Psoas muscle (tissue), 8 donors: ENCODE measurements at places on chromosomes 4 and X. TPM values are rescaled to one million over a fixed set of nuclear protein-coding genes. Genes with fewer than 3 reads are reported as not detected.

Gene OCIAD1
- 160 TPM for total RNA-seq

DNA sequence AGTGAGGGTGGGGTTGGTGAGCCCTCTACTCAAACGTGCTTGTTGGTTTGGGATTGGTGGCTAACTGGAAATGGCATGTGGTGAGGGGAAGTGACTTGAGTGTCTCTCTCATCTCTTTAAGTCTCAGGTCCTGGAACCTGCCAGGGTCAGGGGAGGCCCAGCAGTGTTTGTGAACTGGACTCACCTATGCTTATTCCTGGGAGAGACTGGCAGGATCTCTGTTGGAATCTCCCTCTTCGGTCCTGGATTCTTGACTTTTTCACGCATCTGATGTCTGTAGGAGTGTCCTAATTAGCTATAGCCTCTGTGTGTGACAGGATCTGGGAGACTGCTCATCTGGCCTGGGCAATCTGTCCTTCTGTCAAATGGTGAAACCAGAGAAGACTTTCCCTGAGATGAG is 7.2 kb upstream of the EFNB1 start:
- DNase-seq = no peak
- no peak overlapping the region for H3K27ac ChIP-seq
- H3K4me1 ChIP-seq = no peaks in the 10 kb centered on the region
- H3K36me3 ChIP-seq = no peaks in the 10 kb centered on the region

- no peaks in the 10 kb centered on the region for H3K36me3 ChIP-seq
- no peak overlapping the region for H3K27ac ChIP-seq
- H3K4me1 ChIP-seq = no peaks in the 10 kb centered on the region
- no peak overlapping the region for H3K4me3 ChIP-seq
- peaks cover 11% of the 10 kb centered on the region for H3K27me3 ChIP-seq
- DNase-seq = no peak
These were observed 32.0 kb upstream of the USP51 start for GRCh38 chrX:55521687-55522086.

- no peaks in the 10 kb centered on the region for H3K36me3 ChIP-seq
- no peaks in the 10 kb centered on the region for H3K27me3 ChIP-seq
- H3K27ac ChIP-seq = no peak overlapping the region
- DNase-seq = no peak
These were observed 3.7 kb upstream of the GUF1 start for GRCh38 chr4:44674471-44674870.

Gene GK2
- total RNA-seq = not detected

Gene KIF4A
- total RNA-seq = 0.07 TPM

Gene WDR13
- total RNA-seq = 155 TPM

DNA sequence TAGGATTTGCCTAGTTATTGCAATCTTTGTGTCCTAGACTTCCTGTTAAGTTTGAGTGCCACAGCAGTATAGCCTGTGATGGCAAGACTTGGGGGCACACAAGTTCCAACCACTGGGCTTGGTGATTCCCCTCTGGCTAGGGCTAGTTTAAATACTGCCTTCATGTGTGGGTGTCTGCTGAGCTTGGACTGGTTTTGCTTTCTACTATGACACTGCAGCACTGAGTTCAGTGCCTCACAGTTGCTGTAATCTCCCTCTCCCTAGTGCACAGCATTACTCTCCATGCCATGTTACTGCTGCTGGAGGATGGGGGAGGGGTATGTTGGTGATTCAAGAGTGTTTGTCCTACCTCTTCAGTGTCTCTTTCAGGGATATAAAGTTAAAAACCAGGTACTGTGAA is 379.6 kb downstream of the IL15 start:
- no peaks in the 10 kb centered on the region for H3K27me3 ChIP-seq
- no peak for DNase-seq
- no peak overlapping the region for H3K27ac ChIP-seq
- no peaks in the 10 kb centered on the region for H3K36me3 ChIP-seq

DNA sequence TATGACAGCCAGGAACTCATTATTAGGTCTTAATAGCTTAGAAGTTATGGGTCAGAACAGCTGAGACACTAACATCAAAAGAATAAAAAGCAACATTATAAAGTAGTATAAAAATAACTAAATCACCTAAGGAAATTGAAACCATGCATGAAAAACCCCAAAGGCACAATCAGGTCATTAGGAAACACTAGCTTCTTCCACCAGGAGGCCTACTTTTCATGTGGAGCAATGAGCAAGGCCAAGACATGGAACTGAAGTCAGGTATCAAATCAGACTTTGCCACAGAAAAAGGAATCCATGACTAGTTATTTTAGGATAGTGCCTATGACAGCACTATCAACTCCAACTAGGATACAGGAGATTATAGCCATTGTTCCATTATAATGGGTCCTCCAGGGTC is 7.9 kb downstream of the HUWE1 start:
- DNase-seq = no peak
- peaks cover 22% of the 10 kb centered on the region for H3K4me1 ChIP-seq
- peak overlapping the region; percentile 39 for H3K27ac ChIP-seq
- peaks cover 41% of the 10 kb centered on the region for H3K36me3 ChIP-seq

DNA sequence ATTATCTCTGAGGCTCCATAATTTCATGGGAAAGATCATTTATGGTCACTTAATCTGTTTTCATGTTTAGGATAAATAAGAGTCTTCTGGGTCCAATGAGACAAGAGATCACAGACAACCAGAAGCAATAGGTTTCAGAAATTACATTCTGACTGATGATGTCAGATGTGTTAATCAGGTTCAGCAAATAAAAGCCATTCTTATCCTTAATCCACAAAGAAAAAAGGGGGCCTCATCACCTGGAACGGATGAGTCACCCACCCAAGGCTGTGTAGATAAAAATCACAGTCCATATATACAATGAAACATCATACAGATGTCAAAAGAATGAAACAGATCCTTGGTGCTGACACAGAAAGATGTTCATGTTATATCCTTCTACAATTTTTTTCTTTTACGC is 36.6 kb downstream of the SYTL4 start:
- H3K4me1 ChIP-seq = no peaks in the 10 kb centered on the region
- no peaks in the 10 kb centered on the region for H3K36me3 ChIP-seq
- no peak overlapping the region for H3K4me3 ChIP-seq
- DNase-seq = no peak

DNA sequence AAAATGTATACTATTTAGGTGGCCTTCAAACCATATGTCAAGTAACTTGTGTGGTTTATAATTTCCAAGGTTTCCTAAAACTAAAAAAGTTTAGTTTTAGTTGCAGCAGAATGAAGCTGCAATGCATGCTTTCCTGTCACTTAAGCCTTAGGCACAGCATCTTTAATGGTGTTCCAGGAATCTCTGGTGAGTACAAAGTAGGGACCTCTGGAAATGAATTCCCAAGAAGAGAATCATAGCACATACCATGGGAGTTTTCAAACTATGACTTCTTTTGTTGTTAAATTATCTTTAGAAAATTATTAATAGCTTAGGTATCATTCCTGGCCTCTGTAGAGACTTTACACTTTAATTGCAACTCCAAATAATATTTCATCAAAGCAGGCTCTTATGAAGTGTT is 1005.9 kb upstream of the PABPC4L start:
- H3K36me3 ChIP-seq = no peaks in the 10 kb centered on the region
- H3K27me3 ChIP-seq = no peaks in the 10 kb centered on the region
- no peak overlapping the region for H3K27ac ChIP-seq
- H3K4me3 ChIP-seq = no peak overlapping the region

DNA sequence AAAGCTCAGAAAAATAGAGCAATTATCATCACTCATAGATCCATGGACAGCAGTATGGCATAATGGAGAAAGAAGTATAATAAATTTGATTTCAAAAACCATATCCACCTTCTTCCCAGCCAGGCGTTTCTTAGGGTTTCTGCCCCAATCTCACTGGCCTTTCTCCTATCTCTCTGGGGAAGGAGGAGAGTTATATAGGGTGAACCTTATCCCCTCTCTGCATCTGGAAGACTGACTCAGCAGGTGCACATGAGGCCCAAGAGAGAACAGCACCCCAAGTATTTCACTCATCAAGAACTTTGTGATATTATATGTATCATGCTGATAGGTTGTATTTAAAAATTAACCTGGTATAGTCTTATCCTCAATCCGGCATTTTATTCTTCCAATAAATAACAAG is 318.8 kb upstream of the RASGEF1B start:
- H3K4me1 ChIP-seq = no peaks in the 10 kb centered on the region
- H3K4me3 ChIP-seq = no peak overlapping the region
- H3K27me3 ChIP-seq = no peaks in the 10 kb centered on the region
- no peak overlapping the region for H3K27ac ChIP-seq
- no peaks in the 10 kb centered on the region for H3K36me3 ChIP-seq
- no peak for DNase-seq

Gene HGFAC
- total RNA-seq = 0.32 TPM

- H3K27ac ChIP-seq = no peak overlapping the region
- no peaks in the 10 kb centered on the region for H3K27me3 ChIP-seq
- no peak overlapping the region for H3K4me3 ChIP-seq
- no peaks in the 10 kb centered on the region for H3K36me3 ChIP-seq
- peaks cover 12% of the 10 kb centered on the region for H3K4me1 ChIP-seq
These were observed 59.0 kb downstream of the WWC2 start for GRCh38 chr4:183158062-183158461.

GRCh38 chr4:9996319-9997110 is 24.8 kb downstream of the SLC2A9 start:
- H3K4me3 ChIP-seq = no peak overlapping the region
- peaks cover 2% of the 10 kb centered on the region for H3K36me3 ChIP-seq
- H3K4me1 ChIP-seq = no peaks in the 10 kb centered on the region
- no peak overlapping the region for H3K27ac ChIP-seq
- DNase-seq = no peak
- H3K27me3 ChIP-seq = no peaks in the 10 kb centered on the region

- no peaks in the 10 kb centered on the region for H3K36me3 ChIP-seq
- peak overlapping the region; percentile 69 for H3K27ac ChIP-seq
- H3K4me1 ChIP-seq = peaks cover 7% of the 10 kb centered on the region
- peak overlapping the region; percentile 76 for H3K4me3 ChIP-seq
- DNase-seq = no peak
These were observed 627 bp upstream of the HSD17B11 start for GRCh38 chr4:87391576-87392054.

GRCh38 chrX:83845397-83845796 is 15.5 kb upstream of the CYLC1 start:
- H3K4me1 ChIP-seq = no peaks in the 10 kb centered on the region
- no peaks in the 10 kb centered on the region for H3K36me3 ChIP-seq
- H3K27me3 ChIP-seq = no peaks in the 10 kb centered on the region
- no peak overlapping the region for H3K27ac ChIP-seq

GRCh38 chr4:36187723-36188333 is 56.5 kb downstream of the ARAP2 start:
- no peak overlapping the region for H3K4me3 ChIP-seq
- H3K27me3 ChIP-seq = no peaks in the 10 kb centered on the region

- H3K27ac ChIP-seq = no peak overlapping the region
- H3K36me3 ChIP-seq = no peaks in the 10 kb centered on the region
- no peaks in the 10 kb centered on the region for H3K27me3 ChIP-seq
- no peak overlapping the region for H3K4me3 ChIP-seq
- DNase-seq = no peak
These were observed 134.2 kb downstream of the SHROOM3 start for GRCh38 chr4:76569225-76569624.
